Stimulated activated CD8-positive, alpha-beta memory T cell treated with anti-CD3 and anti-CD28 coated beads, Interleukin-12 subunit alpha, Interleukin-12 subunit beta, amount 100 ng/mL, for 4 hours (primary cell): ENCODE measurements at places on chromosomes 12 and 14.
A peak's percentile ranks its signal among the peaks of the same experiment; 100 is the strongest.

GRCh38 chr12:27555925-27556778, 32.1 kb downstream of the PPFIBP1 start:
- DNase-seq = no peak

DNA sequence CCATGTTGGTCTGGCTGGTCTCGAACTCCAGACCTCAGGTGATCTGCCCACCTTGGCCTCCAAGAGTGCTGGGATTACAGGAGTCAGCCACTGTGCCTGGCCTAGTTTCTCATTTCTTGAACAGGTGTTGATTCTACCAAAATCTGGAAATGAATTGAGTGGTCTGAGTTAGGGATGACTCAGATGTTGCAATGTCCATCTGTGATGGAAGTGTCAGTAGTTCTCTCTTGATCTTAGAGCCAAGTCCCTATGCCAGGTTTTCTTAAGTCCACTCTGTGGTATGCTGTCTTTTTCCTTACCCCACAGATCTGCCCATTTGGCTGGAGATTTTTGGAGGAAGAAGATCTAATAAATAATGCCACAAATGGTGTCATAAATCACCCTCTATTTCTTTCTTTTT, 12.6 kb downstream of the SNAPC1 start:
- no peak for DNase-seq

- no peak for DNase-seq
Measured at GRCh38 chr14:91732859-91733477, 1.1 kb upstream of the CATSPERB start.

DNA sequence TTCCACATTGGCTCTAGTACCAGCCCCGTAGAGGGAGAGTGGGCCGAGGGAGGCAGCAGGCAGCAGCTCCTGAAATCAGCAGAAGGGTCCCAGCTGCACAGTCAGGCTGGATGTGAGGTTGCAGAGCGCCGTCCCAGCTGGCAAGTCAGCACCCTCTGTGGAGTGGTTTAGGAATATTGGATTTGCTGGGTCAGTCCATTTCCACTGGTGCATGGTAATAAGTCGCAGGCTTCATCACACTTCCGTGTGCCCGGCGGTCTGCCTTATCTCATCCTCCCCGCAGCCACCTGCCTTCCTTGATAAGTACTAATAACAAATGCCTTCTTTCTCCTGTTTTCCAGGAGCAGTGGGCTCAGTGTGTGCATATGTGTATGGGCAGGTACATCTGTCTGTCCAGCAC, 112.9 kb downstream of the TSPAN9 start:
- no peak for DNase-seq

DNA sequence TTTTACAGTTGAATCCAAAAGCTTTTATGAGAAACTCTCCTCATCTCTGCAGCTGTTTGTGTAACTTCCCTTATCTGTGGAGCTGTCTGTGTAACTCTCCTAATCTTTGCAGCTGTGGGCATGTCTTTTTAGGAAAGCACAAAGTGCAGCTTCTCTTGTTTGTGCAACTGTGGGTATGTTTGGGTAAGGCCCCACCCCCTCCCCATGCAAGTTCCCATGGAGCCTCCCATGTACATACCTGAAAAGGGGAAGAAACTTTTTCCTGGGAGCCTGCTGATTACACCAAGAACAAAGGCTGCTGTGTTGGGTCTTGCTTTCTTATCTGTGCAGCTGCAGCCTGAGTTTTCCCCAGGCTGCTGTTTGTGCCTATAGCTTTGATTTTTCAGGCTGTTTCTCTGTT, 42.7 kb upstream of the CDKN3 start:
- no peak for DNase-seq

- no peak for DNase-seq
Measured at GRCh38 chr14:77120771-77121743, 20.5 kb downstream of the ZDHHC22 start.

GRCh38 chr14:77613201-77613600, 3.2 kb downstream of the SPTLC2 start:
- DNase-seq = no peak

DNA sequence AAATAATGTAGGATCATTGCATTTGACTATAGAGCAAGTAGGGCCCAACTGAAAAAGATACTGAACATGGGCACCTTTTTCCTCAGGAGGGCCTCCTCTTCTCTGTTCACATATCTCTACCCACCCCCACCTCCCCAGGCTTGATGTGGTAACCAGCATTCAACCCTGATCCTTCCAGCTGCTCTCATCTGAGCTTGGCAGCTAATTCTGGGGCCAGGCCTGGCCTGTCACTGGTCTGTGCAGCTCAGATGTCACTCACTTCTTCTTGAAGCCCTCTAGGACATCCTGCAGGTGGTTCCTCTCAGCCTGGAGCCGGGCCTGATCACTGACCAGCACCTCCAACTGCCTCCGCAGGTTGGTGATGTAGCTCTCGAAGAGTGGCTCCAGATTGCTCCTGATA, 2.1 kb downstream of the KRT84 start:
- DNase-seq = no peak

- no peak for DNase-seq
Measured at GRCh38 chr12:18923721-18924120, 185.8 kb downstream of the CAPZA3 start.

- DNase-seq = peak; percentile 6
Measured at GRCh38 chr12:9064815-9065606, 50.7 kb downstream of the A2M start.

- no peak for DNase-seq
Measured at GRCh38 chr12:104482113-104482512, 25.4 kb downstream of the CHST11 start.

GRCh38 chr12:19945559-19946435, 422.5 kb upstream of the PDE3A start:
- no peak for DNase-seq

DNA sequence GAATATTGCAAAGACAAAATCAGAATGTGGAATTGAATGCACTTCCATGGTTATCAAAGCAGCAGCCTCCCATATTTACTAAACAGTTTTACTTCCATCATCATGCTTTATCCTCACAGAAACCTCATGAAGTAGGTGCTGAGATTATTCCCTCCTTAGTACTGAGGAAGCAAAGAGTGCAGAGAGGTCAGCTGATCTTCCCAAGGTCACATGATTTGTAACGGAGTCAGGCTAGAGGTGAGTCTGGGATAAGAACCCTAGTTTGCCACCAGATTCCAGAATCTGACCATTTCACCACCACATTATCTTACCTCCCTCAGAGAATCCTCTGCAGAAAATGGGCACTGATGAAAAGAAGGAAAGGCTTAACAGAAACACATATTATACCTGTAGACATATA, 102.0 kb downstream of the LGR5 start:
- no peak for DNase-seq

DNA sequence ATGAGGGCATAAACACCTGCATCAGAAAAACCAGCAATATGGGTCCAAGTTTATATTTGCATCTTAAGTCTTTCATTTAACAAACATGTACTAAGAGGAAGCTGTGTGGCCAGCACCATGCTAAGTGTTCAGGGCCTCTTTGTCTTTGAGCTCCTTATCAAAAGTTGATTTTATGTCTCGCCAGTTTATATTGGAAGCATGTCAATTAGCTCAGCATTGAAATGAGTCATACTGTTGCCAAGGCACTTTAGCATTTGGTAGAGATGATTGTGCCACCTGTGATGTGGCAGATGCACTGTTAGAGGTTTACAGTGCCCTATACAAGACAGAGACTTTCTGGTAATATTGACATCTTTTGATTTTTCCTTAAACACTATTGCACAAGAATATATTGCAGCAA, 68.5 kb downstream of the BHLHE41 start:
- DNase-seq = no peak
